ENCODE measurements at places on chromosomes 7 and 10.

DNA sequence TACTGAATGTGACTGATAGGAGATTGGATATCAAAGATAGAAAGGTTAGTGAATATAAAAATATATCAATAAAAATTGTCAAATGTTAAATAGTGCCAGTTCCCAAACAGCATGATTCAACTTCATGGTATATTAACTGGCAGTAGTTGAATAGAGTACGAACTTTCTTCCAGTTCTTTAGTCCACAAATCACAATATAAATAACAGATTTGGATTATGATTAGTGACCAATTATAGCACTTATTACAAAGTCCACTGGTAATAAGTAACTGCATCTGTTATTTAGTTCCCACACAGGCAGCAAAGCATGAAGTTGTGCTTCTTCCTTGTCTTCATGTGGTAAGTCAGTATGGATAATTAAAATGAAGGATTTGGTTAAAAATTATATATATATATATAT, 243.0 kb upstream of the VWC2 start:
- no peak for DNase-seq

DNA sequence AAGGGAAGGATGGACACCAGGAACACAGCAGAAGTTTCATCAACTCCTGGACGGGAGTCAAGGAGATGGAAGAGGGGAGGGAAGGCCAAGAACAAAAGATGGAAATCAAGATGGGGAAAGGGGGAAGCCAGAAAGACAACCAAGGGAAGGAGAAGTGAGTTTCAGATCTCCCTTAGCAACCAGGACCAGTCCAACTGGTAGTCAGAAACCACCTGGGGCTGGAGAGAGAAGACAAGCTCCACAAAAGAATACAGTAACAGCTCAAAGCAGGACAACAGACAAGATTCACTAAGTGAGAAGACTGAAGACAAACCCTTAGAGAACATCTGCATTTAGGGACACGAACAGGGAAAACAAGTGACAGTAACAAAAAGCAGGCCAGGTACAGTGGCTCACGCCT, 30.6 kb downstream of the CDCA7L start:
- no peak for DNase-seq

- DNase-seq, result no peak
Measured at GRCh38 chr7:32890010-32890792, 1.4 kb downstream of the KBTBD2 start.

GRCh38 chr7:37916673-37917660, at the start of gene SFRP4:
Gene SFRP4, minus strand, starts transcription at chr7:37916817. Its CDS starts 280 bp downstream, at chr7:37916537.
- no peak for DNase-seq

DNA sequence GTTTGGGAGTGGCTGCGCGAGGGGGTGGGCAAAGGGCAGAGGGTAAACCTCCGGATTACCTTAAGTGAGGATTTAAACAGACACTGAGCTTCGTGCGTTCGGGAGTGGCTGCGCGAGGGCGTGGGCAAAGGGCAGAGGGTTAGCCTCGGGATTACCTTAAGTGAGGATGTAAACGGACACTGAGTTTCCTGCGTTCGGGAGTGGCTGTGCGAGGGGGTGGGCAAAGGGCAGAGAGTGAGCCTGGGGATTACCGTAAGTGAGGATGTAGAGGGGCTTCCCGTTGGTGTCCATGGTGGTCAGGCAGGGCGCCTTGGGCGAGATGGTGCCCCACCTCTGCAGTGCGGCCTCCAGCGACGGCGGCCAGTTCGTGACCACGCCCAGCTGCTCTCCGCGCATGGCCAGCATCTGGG, 275.8 kb downstream of the DIP2C start:
- no peak for DNase-seq

GRCh38 chr7:726854-727103, 280 bp downstream of the DNAAF5 start:
- no peak for DNase-seq

GRCh38 chr7:155987681-155988235, 175.5 kb upstream of the SHH start:
- no peak for DNase-seq

- DNase-seq, result no peak
Measured at GRCh38 chr10:35564341-35564968, 40.7 kb upstream of the GJD4 start.

DNA sequence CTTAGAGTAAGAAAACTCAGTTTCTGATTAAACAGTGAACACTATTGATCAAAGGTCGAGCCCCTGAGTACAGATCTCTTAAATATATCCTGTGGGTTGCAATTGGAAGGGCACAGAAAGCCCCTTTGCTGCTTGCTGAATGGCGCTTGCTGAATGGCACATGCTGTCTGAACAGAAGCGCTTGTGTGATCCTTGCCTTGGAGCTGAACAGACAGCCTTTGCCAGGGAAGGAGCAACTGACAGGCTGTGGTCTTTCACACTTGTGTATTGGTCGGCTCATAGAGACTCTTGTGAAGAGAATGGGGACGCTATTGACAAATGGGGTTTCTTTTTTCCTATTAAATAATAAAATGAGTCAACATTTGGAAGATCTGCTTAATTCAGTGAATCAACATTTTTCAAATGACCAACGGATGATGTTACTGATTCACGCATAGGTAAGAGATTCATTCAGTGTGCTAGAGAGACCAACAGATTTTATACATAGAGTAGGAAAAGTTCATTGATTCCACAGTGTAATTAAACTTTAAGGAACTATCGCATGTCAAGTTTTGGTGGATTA, 99.4 kb upstream of the TNS3 start:
- DNase-seq, result no peak

DNA sequence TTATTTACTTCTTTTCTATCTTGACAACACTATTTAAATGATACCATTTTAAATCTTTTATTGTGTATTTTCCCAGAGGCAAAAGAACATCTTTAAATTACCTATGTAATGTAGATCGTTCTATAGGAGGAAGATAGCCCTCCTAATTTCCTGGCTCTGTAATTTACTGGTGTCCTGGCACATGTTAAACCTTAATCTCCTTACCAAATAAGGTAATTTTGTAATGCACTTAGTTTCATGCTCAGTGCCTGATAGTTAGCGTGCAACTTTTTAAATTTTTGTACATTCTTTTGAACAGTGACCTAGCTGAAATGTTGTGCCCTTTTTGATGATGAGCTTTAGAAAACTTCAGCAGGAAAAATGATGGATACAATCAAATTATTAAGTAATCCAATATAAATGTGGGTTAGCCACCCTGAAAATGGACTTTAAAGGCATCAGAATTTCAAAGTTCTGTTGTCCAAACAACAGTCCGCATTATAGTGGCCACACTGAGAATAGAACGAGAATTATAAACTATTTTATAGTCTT, 81.4 kb downstream of the ABCB5 start:
- no peak for DNase-seq

DNA sequence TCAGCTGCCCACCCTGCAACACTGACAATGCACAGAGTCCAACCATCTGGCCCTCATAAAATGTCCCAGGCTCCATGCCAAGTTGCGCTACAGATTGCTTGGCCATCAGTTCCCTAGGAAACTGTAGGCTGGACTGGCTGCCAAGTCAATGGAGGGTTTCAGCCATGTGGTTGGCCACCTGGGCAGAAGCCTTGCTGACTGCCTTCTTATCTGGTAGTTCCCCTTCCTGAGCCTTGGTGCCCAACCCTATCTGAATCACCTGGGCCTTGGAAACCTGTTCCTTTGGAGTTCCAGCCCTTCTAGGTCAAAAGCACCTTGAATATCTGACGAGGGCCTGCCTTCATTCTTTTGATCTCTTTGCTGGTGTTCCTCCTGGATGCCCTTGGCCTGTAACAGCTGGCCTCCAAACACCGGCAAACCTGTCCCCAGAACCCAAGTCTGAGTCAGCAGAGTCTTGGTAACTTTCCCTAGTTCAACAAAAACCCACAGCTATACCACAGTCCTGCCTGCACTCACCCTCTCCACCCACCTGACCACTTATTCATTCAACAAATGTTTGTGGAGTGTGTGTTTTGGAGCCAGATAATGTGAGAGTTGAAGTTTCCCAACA, 37.4 kb upstream of the KDM7A start:
- no peak for DNase-seq

DNA sequence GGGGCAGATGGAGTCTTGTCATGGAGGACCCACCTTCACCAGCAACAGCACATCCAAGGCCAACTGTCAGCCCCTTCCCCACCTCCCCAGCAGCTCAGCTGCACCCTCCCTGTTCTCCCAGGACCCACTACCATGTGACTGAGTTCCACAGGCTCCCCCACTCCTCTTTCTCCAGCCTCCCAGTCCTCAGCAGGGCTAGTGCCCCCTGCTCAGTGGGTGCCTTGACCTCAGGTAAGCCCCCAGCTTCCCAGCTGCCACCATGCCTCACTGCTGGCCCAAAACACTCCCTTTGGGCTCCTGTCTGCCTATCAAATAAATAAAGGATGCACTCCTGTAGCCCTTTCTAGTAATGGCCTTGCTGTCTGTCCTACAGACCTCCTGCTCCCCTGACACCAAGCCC, 174.4 kb downstream of the SLIT1 start:
- DNase-seq, result no peak

GRCh38 chr7:4249241-4249640, 432.9 kb upstream of the FOXK1 start:
- DNase-seq, result no peak

DNA sequence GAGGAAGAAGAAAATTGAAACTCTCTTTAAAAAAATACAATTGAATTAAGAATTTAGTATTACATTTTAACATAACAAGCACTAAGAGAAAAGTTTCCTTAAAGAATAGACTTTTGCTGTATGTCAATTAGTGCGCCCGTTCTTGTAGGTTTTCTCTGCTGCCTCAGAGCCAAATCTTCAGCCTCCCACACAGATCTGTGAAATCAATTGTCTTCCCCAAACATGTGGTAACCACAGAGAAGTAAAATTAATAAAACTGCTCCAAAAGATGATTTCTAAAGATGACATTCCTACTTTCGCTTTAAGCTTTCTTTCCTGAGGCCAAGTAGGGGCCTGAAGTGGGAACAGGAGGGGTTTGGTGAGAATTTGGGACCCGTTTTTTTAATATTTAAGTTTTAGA, 113.2 kb upstream of the ADO start:
- DNase-seq, result no peak

GRCh38 chr7:99243751-99244337, 28.8 kb upstream of the MYH16 start:
- DNase-seq, result no peak

DNA sequence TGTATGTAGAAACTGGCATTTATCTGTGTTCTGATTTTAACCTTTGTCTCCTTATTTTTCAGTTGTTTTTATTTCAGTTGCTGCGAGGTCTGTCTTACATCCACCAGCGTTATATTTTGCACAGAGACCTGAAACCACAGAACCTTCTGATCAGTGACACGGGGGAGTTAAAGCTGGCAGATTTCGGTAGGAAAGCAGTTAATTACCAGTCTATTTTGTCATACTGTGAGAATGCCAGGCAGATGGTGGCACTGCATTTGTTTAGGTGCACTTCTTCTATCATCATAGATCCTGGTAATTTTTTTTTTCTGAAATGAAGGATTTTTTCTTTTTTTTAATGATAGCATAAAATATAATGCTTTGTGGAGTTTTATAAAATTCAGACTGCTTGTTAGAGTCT, 321.4 kb downstream of the CDK14 start:
- DNase-seq, result no peak

GRCh38 chr10:78713659-78714058, 355.1 kb upstream of the ZMIZ1 start:
- DNase-seq, result no peak

DNA sequence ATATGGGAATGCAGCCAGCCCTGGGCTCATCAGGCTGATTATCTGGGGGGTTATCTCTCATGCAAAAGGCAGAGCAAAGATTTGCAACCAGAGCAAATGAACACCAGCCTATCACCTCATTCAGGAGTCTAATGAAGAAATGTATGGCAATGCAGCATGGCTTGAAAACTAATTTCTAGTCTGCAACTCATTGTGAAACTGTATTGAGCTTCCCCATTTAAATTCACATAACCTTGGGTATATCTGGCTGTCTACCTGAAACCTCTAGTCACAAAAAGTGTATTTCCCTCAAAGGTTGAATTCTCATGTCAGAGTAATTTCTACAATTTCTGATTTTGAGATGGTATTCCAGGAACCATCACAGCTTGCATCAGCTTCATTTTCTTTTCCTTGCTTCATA, 240.0 kb downstream of the SDHAF3 start:
- no peak for DNase-seq

DNA sequence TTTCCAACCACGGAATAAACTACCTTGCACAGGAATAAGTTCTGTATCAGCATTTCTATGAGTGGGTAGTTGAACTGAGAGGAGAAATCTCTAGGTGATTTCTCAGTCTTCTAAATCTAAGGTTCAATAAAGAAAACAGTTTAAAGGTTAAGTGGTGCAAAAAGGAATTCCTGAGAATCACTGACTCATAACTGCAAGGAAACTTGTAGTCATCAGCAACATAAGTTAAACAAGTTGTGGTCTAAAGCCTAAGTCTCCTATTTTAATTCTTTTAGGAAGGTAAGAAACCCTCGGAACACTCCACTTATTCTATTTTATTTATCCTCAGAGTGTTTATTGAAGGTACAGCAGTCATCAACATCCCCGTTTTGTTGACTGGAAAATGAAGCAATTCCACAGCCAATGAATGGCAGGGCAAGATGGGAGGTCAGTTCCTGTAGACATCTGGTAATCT, 92.4 kb upstream of the PIK3CG start:
- no peak for DNase-seq

- no peak for DNase-seq
Measured at GRCh38 chr7:134302120-134302519, 14.6 kb downstream of the SLC35B4 start.

- DNase-seq, result no peak
Measured at GRCh38 chr7:99440195-99440594, 1.5 kb downstream of the CPSF4 start.

DNA sequence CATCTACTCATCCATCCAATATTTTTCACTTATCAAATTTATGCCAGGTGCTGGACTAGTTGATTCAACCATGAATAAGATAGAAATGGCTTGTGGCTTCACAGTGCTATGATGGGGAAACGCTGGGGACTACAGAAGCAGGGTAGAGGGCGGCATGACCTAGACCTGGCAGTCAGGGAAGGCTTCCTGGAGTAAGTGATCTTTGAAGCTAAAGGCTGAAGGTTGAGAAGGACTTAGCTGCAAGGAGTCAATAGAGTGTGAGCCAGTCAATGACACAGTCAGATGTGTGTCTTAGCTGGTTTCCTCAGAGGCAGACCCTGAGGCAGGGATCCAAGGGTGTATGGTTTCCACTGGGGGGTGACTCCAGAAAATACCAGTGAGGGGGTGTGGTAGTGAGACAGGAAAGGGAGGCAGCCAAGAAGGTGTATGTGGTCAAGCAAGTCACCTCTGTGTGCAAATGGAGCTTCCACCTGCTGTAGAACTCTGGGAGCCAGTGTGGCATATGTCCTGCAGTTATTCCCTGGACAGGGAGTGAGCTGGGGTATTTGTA, 10.3 kb downstream of the PRF1 start:
- no peak for DNase-seq

GRCh38 chr7:48428091-48428684, 256.9 kb downstream of the ABCA13 start:
- DNase-seq, result no peak

DNA sequence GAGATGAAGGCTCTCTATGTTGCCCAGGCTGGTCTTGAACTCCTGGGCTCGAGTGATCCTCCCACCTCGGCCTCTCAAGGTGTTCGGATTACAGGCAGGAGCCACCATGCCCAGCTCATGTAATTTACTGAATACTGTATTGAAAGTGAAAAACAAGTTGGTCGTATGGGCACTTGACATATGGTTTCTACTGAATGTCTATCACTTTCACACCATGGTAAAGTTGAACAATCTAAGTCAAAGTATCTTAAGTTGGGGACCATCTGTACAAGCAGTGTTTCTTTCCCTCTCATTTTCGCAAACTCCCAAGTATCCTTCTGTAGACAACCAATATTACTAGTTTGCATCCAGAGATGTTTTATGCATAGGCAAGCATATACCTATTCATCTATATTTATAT, 116.6 kb downstream of the TMEM178B start:
- DNase-seq, result no peak

- DNase-seq, result no peak
Measured at GRCh38 chr10:103792547-103792946, 62.8 kb downstream of the SH3PXD2A start.

Data from GM12891 (cell line).